ENCODE measurements at places on chromosomes 7 and 10.

DNA sequence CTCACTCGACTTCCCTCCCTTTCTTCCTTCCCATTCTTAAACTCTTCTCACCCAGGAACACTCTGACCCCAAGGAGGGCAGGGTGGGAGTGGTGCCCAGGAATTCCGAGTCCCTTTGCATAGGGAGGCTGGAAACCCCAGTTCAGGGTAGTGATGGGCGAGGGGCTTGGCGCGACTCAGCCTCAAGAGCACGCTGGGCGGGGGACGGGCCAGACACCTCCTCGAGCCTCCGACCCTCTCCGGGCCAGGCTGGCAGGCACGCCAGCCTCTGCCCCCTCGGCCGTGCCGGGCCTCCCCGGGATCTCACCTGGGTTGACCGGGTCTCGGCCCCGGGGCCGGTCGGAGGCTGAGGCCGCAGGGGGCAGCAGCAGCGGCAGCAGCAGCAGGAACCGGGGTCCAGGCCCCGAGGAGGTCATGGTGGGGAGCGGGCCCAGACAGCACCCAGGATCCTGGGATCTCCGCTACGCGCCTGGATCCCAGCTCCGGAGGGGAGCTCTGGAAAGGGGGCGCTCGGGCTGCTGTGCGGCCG is 457 bp downstream of the PLOD3 start:
- no peak for DNase-seq

DNA sequence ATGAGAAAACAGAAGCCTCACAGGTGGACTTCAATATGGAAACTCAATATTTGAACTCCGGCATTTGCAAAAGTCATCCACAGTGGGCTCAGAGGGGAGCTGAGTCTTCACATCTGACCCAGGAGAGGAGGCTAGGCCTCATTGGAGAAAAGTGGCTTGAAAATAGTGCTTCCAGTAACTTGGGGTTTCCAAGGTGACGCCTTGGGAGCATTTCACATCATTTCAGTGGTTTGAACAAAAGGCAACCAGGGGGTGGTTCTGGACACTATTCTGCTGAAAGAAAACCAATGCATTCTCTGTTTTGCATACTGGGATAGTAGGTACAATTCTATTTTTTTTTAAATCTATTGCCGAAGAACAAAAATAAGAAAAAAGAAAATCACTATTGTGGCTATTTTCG is 599.2 kb upstream of the POM121L12 start:
- DNase-seq, result no peak

DNA sequence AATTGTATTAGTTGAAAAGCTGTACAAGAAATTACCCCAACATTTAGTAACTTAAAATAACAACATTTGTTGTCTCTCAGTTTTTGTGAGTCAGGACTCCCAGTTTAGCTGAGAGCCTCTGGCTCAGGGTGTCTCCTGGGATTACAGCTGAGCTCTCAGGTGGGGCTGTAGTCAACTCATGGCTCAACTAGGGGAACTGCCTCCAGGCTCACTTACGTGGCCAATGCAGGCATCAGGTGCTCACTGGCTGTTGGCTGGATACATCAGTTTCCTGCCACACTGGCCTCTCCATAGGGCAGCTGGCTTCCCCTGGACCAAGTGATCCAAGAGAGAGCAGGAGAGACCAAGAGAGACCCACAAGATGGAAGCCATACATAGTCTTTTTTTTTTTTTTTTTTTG is 17.5 kb downstream of the CCNY start:
- DNase-seq, result no peak

GRCh38 chr10:21398563-21399231 is 126.8 kb downstream of the SKIDA1 start:
- no peak for DNase-seq

DNA sequence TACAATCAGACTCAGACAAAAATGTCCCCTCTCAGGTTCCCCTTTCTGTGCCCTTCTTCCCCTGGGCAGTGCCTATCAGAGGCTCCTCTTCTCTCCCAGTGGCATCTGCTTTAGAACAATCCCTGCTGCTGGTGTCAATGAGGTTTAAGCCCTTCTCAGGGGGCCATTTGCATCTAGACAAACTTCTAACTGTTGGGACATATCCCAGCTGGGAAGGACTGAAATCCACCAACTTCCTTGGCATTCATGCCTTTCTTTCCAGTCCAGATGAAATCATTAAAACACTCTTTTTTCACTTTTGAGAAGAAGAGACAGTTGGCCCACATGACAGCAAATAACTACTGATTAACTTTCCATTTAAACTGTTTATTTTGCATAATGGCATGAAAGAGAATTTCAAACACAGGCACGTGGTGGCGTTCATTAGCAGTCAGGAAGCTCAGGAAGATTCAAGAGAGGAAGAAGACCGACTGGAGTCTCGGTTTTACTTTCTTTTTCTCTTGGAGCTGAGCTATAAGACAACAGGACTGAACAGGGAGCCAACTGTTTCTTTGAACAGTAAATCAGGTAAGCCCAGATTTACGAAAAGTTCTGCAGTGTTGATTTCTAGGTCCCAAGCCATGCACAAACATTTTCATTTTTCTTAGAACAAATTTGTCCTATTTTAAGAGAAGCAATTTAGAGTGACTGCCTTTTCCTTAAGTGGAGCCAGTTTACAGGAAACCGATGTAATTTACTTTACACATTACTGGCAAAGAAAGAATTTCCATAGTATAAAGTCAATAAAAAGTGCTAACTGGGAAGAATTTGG is at the start of gene GIMAP2:
GIMAP2 (plus strand) TSS at position 488 of the 811 bp plus-strand sequence. CDS start 1,354 bp downstream, outside the sequence.
- DNase-seq, result peak; percentile 79

- no peak for DNase-seq
These were observed 115.3 kb downstream of the DGKI start for GRCh38 chr7:137731436-137731835.

GRCh38 chr10:58209669-58210068 is 58.0 kb downstream of the IPMK start:
- DNase-seq, result no peak

DNA sequence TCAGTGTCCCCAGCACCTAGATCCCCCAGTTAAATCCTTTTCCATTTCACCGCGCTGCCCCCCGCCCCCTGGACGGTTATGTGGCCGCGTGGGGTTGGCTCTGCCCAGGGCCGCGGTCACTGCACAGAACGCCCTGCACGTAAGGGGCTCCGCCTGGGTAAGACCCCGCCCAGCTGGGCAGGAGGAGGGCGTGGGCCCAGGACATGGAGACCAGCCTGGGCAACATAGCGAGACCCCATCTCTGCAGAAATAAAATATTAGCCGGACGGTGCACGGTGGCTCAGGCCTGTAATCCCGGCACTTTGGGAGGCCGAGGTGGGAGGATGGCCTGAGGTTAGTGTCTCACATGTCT is 650 bp upstream of the ZFAND2A start:
- no peak for DNase-seq

All from CD4-positive, alpha-beta T cell treated with Interleukin-2 at 100 ng/mL for 4 hours (primary cell).